CD4-positive, alpha-beta T cell treated with Interleukin-17A for 1 hour (primary cell): ENCODE measurements at places on chromosomes 13 and 19.

DNA sequence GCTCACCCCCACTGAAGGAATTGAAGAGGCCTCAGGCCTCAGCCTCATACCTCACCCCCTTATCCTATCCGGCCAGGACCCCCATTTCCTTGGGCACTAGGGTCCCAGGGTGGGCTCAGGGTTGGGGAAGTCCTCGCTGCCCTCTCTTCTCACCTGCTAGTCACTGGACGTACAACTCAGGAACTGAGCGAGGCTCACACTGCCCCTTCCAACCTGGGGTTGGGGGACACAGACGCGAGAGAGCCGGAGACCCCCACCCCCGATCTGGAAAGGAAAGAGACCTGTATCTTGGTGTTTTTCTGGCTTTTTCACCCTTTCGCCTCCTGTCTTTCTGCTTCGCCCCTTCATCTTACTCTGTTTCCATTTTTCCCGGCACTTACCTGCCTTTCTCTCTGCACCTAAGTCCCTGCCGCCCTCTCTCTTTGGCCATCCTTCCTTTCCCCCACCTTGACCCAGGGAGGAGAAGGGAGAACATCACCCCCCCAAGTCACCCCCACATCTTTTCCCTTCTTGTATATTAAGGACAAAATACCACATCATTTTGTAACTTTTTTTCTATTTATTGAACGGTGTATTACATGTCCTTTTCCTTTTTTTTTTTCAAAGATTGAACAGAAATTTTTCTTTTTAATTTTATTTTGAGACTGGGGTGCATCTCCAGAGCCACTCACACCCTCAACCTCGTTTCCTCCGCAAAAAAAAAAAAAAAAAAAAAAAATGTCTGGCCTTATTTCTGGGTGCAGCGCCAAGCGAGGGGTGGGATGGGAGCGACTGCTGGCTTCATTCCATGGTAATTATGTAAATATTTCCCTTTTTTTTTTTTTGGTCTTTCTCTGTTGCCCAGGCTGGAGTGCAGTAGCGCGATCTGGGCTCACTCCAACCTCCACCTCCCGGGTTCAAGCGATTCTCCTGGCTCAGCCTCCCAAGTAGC lies 36.6 kb downstream of the ZSWIM4 start:
- peak; percentile 77 for DNase-seq

GRCh38 chr13:76937281-76937820 lies 11.0 kb upstream of the ACOD1 start:
- no peak for DNase-seq

- DNase-seq = no peak
Observed at GRCh38 chr13:88115976-88116375, 444.8 kb downstream of the SLITRK5 start.

GRCh38 chr13:46361276-46361934 lies 25.6 kb downstream of the RUBCNL start:
- DNase-seq = no peak

- no peak for DNase-seq
Observed at GRCh38 chr13:22506096-22506691, 674.6 kb upstream of the SGCG start.

DNA sequence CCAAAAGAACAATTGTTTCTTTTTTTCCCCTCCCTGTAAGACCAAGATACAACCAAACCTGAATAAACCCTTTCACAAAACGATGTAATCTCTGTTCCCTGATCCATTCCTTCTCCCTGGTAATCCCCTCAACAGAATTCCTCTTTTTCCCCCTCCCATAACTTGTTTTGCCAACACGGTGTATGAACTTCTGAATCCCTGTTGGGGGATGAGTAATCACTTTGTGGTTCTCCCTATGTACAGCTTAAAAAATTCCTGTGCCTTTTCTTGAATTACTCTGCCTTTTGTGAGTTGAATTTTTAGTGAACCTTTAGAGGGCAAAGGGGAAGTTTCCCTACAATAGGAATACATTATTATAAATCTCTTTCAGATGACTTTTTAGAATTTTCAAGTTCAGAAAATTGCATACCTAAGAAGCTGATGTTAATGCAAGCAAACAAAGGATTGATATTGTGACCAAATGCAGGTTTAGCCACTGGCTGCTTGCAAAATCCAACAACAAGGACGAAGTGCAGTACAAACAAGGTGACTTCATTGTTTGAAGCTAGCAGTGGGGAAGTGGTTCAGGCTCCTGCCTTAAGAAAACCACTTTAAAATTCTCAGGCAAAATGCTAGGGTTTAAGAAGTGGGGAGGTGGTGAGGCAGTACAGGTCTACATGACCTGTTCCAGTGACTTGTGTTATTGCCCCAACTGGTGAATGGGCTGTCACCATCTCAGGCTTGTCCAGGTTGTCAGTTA lies 15.0 kb upstream of the EPSTI1 start:
- no peak for DNase-seq

DNA sequence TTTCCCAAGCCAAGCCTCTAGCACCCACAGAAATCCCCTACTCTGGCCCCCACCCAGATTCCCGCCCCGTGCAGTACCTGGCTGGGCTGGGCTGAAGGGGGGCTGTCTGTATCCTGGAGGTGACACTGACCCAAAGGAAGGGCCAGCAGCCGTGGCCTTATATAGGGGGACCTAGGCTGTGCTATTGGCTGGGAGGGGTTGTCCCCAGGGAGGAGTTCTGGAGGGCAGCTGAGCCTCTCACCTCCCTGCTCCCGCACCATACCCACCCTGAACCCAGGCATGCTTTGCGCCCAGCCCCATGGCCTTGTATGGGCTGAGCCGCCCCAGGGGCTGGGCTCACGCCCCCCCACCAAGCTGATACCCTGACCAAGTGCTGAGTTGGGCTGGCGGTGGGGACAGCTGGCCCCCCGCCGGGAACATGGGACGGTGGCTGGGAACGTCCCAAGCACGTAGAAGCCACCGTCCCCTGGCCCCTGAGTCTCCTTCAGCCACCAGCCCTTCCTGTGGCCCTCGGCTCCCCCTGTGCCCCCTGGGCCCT lies at the start of gene CKM:
TSS of gene CKM (minus strand) at position 132 of the 538 bp plus-strand sequence. CDS start 3,162 bp downstream, outside the sequence.
- DNase-seq = no peak

- no peak for DNase-seq
Observed at GRCh38 chr13:72537782-72538181, 189.6 kb downstream of the MZT1 start.

- DNase-seq = no peak
Observed at GRCh38 chr13:91904597-91904996, 506.2 kb downstream of the GPC5 start.

- DNase-seq = peak; percentile 94
Observed at GRCh38 chr19:47240996-47241918, 10.3 kb upstream of the BBC3 start.
